T-helper 1 cell (primary cell): ENCODE measurements at places on chromosomes 1 and 21.

GRCh38 chr1:232872738-232873137 lies 67.5 kb downstream of the MAP10 start:
- DNase-seq: no peak

- peak; percentile 4 for DNase-seq
Observed at GRCh38 chr21:45392573-45392971, 12.4 kb upstream of the COL18A1 start.

DNA sequence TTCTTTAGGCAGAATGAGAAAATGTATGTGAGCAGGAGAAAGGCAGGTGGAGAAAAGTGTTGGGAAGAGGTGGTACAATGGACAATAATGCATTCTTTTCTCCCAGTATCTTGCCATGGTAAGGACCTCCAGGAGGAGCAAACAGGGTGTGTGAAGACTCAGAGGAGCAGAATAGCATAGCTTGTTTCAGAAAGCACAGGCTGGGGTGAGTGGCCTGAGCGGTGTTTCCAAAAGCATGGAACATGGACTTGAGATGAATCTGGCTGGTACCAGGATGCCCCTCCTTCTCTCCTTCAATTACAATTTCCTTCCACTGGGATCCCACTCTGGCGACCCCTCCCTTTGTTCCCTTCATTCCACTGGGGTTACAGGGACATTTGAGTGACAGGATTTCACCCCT lies 123.4 kb upstream of the TNR start:
- no peak for DNase-seq

DNA sequence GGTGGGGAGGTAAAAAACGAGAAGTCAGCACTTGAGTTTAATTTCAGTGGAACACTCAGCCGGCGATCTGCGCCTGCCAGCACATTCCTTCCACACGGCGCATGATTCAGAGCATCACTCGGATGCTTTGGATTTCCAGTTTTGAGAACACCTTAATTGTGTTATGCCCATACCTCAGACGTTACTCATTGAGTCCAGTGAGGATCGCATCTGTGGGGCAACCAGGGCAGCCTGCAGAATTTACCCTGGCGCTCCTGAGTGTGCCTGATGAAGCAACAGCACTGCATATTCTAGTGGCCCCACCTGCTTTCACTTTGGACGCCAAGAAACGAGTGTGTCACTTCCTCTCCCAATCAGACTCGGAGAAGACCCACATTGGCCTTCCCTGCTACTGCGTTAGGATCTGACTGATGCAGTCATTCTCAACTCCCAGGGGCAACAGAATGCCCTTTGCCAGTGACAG lies 19.9 kb downstream of the FAM89A start:
- DNase-seq: no peak

GRCh38 chr1:174262349-174263241 lies 103.3 kb downstream of the RABGAP1L start:
- no peak for DNase-seq

DNA sequence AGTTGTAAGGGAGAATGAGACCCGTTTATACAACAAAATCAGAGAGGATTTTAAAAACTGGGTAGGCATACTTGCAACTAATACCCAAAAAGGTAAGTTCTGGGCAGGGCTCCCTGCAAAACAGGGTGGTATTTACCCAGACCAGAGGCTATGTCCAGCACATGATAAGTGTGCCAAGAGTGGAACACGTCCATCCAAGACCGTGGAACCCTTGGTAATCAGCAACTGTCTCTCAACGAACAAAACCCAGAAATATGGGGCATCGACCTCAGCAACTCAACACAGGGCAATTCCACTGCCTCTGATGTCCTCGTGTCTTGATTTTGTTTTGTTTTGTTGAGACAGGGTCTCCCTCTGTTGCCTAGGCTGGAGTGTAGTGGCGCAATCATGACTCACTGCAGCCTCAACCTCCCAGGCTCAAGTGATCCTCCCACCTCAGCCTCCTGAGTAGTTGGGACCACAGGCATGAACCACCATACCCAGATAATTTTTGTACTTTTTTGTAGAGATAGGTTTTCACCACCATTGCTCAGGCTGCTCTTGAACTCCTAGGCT lies 26.7 kb upstream of the MX1 start:
- no peak for DNase-seq

DNA sequence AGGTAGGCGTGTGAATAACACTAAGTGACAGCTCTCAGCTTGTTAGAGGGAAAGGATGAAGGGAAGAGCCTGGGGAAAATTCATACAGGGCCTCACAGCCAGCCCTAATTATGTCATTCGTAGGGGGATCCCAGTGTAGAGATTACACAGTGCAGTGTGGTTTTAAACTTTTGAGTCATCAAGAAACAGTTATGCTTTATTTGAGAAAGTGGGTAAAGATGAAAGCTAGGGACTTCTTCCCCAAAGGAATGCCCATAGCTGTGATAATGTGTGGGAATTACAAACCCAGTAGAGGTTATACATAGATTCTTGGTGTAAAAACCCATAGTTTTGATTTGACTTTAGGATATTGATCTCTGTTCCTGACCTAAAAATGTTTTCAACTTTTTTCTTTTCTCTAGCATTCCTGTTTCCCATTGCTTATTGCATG lies 1.9 kb downstream of the TTF2 start:
- DNase-seq: no peak

DNA sequence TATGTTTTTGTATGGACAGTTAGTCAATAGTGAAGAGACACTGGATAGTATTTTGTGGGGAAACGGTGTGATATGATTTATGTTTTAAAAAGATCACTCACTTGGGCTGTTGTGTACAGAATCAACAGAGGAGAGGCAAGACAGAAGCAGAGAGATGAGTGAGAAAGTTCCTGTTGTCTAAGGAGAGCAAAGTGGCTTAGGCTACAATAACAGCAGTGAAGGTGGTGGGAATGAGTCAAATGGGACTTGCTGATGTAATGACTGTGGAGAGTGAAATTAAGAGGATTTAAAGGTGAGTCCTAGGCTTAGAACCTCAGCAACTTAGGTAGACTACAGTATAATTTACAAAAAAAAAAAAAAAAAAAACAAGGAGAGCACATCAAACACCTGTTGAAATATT lies 169.2 kb upstream of the HP1BP3 start:
- no peak for DNase-seq

- no peak for DNase-seq
Observed at GRCh38 chr21:44357064-44357837, 3.8 kb downstream of the TRPM2 start.

DNA sequence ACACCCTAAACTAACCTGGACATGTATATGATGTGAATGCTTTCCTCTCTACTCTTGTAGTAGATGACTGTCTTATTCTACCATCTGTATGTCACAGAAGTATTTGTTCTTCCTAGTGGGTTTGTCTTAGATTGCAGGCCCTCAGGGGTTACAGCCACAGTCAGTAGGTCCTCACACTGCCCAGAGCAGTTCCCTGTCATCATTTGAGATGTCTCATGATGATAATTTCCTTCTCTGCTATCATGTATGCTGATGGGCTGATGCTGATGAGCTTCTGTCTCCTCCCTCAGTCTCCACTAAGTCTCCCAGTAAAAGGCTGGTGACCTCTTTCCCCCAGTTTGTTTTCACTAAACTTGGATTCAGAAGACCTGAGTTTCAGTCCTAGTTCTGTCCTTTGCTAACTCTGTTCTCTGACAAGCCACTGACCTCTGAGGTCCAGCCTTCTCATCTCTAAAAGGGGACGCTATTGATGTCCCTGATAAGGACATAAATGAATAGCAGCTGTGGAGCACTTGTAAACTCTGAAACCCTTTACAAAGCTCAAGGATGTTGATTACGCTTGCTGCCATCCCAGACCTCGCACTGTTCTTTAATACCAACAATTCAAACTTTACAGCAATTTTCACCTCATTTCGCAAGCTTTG lies 3.1 kb upstream of the ETV3 start:
- DNase-seq: no peak

DNA sequence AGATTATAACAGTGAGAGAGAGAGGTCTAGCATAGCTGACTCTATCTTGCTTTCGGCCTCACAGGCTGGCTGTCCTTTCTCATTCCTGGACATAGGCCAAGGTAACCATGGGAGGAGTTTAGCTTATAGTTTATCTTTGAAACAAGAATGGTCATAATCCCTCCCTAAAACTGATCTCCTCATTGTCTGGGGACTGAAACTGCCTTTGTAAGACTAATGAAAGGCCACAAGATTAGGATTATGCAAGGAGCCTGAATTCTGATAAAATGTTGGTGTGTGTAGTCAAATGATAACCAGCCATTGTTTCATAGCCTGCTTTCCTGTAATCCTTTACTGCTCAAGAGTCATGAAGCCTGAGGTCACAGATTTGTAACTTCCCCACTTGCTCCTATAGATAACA lies 131.9 kb upstream of the LYPLAL1 start:
- no peak for DNase-seq

- DNase-seq: peak; percentile 45
Observed at GRCh38 chr1:196723325-196724185, 51.1 kb upstream of the CFHR3 start.

DNA sequence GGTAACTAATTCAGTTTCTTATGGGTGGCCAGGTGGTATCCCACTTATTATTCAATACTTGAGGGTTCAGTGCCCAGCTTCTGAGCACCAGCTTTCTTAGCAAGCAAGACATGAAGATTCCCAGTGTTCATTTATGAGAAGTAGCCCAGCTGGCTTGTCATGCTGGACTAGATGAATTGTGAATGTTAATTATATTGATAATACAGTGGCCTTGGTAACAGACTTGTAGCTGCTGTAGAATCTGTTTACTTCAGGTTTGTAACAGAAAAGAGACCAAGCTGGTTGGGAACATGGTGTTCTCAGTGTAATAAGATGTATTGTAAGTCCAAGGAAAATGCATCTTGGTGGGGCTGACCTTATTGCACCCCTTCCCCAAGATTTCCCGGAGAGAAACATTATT lies 10.1 kb downstream of the AHCYL1 start:
- DNase-seq: no peak

GRCh38 chr1:241569848-241570247 lies 37.7 kb downstream of the KMO start:
- no peak for DNase-seq

- DNase-seq: peak; percentile 59
Observed at GRCh38 chr1:150464422-150464826, 22.8 kb upstream of the TARS2 start.

DNA sequence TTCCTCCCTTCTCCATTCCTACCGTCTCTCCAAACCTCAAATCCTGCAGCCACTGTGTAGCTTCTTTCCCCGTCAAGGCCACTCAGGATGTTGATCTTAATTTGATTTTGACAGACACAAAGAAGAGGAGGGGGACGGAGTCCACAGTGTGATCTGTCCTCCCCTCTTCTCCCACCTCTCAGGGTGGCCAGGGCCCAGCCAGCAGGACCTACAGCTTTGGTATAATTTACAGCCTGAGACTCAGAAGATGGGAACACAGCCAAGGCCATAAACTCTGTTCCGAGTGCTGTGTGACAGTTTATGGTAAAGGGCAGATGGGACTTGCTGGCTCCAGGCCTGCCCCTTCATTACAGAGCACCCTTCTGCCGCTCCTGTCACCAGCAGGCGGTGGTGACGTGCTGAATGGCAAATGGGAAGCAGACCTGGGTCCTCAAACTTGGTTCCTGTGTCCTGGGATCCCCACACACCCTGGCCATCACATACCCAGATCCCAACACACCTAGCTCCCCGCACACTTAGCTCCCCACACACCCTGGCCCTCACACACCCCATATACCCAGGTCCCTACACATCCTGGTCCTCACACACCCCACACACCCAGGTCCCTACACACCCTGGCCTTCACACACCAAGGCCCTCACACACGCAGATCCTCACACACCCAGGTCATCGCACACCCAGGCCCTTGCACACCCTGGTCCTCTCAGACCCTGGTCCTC lies 71.6 kb downstream of the CD2 start:
- DNase-seq: no peak

DNA sequence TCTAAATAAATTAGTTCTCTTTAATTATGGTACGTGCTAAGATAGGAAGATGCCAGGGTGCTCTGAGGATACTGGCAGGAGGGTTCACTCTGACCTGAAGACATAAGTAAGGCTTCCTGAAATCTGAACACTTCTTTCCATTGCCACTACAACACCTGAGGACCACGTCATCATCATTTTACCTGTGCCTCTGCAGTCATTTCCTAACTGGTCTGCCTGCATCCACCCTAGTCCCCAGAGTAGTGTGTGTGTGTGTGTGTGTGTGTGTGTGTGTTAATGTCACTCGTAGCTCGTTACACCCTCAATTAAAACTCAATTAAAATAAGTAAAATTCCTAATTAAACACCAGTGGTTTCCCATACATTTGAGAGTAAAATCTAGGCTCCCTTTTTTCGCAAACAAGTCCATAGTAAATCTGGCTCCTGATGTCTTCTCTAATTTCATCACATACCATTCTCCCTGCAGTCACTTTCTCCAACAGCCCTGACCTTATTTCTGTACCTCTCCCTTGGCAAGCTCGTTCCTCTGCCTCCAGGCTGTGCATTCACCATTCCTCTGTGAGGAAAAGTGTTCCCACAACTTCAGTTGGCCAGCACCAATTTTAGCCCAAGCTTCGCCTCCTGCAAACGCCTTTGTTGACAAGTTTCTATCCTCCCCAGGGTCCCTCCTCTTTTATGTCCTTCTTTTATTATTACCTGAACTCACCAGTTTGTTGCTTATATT lies 8.7 kb downstream of the IL12RB2 start:
- DNase-seq: no peak

GRCh38 chr1:19009882-19010321 lies 53.4 kb upstream of the IFFO2 start:
- DNase-seq: no peak

DNA sequence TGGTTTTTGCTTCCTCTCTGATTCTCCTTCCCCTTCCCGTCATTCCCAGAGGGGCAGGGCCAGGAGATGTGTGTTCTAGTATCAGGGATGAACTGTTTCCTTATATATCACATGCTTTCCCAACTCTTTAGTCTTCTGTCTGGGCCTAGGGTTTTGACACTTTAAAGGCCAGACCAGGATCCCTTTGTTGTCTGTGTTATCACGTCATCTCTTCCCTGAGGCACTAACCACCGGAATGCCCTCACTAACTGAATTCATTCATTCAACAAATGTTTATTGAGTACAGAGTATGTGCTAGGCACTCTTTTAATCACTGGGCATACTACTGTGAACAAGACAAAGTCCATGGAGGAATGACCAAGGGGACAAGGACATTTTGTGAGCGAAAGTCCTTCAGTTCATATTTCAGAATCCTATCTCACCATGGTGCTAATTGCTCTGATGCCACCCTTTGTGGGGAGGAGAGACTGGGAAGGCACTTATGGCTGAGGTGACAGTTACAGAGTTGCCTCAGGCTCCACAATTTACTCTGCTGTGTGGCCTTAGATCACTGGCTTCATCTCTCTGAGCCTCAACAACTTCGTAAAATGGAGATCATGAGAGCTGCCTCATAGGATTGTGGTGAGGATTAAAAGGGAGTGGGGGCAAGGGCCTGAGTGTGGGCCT lies 12.0 kb upstream of the ZNF362 start:
- no peak for DNase-seq

GRCh38 chr1:46622344-46622743 lies 5.7 kb upstream of the MOB3C start:
- DNase-seq: no peak

DNA sequence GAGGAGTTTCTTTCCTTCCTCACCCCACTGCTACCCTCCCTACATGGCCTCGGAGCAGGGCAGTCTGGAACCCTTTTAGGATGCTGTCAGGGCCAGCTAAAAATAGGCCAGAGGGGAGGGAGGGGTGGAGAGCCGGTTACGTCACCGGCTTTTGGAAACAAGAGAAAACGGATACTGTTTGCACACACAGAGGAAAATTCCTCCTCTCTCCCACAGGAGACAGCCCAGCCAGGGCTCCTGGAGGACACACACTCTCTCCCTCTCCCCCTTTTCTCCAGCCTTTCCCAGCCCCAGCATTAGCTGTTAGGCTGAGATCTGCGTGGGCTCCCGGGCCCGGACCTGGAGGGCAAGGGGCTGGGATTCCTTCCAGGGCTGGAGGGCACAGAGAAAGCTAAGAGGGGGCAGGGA lies 20.0 kb upstream of the ALDH4A1 start:
- DNase-seq: no peak

GRCh38 chr1:163130225-163130856 lies 61.2 kb downstream of the RGS4 start:
- no peak for DNase-seq
